ENCODE measurements at places on chromosomes 7 and 10. TPM values are rescaled to one million over a fixed set of nuclear protein-coding genes. Genes with fewer than 3 reads are reported as not detected.

Gene ADGRA1
- total RNA-seq, result 1.1 TPM

Gene C10orf62
- total RNA-seq, result 108 TPM

Gene NEURL1
- 21.9 TPM for total RNA-seq

DNA sequence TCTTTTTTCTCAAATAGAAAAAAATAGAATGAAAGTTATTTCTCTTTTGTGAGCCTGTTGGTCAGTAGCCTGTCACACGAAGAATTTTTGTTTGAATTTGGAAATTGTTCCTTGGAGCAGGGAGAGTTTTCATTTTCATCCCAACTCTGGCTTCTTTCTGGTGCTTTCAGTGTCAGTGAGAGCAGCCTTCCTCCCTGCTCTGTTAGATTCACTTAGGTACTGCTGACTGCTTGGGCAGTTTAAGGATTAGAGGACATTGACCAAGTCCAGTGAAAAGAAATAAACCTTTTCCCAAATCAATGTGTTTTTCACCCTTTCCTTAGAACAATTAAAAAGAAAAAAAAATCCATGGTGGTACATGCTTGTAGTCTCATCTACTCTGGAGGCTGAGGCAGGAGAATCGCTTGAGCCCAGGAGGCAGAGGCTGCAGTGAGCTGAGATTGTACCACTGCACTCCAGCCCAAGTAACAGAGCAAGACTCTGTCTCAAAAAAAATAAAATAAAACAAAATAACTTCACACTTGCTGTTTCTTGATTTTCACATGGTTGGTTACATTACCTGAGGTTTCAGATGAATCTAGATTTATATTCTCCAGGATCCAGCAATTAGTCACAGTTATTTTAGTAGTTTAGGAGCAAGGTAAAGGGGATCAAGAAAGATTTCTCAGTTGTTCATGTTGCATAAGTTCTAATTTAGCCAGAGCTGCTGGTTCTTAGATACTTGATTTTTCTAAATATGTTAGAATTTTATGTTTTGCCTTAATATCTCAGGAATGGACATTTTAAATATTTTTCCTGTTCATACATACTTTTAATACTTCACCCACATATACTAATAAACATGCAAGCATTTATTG, 63.1 kb downstream of the ZNRF2 start:
- DNase-seq, result no peak
- no peak overlapping the region for H3K27ac ChIP-seq
- H3K27me3 ChIP-seq, result no peaks in the 10 kb centered on the region
- H3K36me3 ChIP-seq, result no peaks in the 10 kb centered on the region

- H3K27me3 ChIP-seq, result no peaks in the 10 kb centered on the region
- H3K4me3 ChIP-seq, result no peak overlapping the region
- no peak for DNase-seq
- no peak overlapping the region for H3K27ac ChIP-seq
Measured at GRCh38 chr10:77264107-77264506, 373.5 kb downstream of the KCNMA1 start.

Gene MYO3A
- 8.7 TPM for total RNA-seq

GRCh38 chr7:37921876-37922275, 1.4 kb downstream of the EPDR1 start:
- H3K36me3 ChIP-seq, result no peaks in the 10 kb centered on the region
- H3K27ac ChIP-seq, result no peak overlapping the region
- no peak overlapping the region for H3K4me3 ChIP-seq
- H3K4me1 ChIP-seq, result peaks cover 3% of the 10 kb centered on the region
- H3K27me3 ChIP-seq, result no peaks in the 10 kb centered on the region

Gene CUBN
- total RNA-seq, result 11.0 TPM

DNA sequence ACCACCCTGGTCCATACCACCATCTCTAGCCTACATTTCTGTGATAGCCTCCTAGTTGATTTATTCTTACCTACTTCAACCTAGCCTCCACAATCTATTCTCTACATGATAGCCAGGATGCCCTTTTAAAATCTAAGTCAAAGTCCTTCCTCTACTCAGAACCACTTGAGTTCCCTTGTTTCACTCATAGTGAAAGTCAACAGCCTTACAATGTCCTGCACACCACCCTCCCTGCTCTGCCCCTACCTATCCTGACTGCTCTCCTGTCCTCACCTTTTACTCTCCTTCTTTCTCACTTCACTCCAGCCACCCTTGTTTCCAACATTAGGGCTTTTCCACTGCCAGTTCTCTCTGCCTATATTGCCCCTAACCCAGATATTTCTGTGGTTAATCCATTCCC, 146.7 kb downstream of the GRM3 start:
- no peak for DNase-seq
- H3K36me3 ChIP-seq, result no peaks in the 10 kb centered on the region
- H3K27ac ChIP-seq, result no peak overlapping the region

DNA sequence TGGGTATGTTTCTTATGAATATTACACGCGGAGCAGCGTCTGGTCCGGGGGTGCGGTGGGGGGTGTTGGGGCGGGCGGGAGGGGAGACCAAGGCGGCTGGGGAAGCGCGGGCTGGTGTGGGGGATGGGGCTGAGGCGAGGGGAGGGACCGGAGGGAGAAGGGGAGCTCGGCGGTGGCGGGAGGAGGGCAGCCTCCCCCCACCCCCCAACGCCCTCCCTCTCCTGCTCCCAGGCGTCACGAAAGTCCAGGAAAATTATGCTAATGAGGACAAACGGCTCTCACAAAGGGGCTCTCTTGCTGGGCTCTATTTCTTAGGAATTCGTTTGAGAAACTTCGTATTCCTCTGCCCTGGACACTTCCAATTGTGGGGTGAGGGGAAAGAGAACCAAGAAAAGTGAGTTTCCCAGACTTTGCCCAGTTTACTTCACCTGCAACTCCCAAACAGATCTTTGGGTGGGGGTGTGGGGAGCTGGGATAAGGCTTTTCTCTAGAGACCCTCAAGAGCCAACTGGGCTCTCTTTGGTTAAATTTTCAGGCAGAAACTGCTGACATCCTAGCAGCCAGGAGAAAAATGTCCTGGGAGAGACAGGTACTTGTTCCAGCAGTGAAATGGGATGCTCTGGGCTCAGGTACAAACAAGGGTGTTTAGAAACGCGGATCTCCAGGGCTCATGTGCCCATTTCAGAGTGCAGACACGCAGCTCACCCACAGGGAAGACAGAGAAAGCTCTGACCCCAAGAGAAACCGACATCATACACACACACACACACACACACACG, 11.7 kb upstream of the HOXA2 start:
- H3K27ac ChIP-seq, result no peak overlapping the region
- H3K27me3 ChIP-seq, result no peaks in the 10 kb centered on the region
- DNase-seq, result no peak
- H3K4me1 ChIP-seq, result no peaks in the 10 kb centered on the region

DNA sequence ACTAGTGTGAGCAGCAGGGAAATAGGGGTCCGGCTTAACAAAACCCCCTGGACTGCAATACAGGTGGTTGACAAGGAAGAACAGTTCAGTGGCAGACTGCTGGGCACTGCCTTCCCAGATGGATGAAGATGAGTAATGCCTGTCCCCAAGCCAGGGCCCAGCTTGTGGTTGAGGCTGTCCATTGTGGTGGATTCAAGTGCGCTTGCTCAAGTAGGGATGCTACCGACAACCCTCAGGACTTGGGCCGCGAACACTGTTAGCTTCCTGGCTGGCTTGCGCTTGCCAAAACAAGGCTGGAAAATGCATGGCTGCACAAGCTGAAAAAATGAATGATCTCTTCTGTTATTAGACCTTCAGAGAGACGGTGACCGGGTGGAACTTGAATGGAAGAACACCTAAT, 116.1 kb upstream of the ACBD5 start:
- H3K4me1 ChIP-seq, result no peaks in the 10 kb centered on the region
- no peak for DNase-seq
- H3K4me3 ChIP-seq, result no peak overlapping the region
- no peaks in the 10 kb centered on the region for H3K36me3 ChIP-seq
- H3K27me3 ChIP-seq, result no peaks in the 10 kb centered on the region

Gene POM121C
- total RNA-seq, result 55.5 TPM

DNA sequence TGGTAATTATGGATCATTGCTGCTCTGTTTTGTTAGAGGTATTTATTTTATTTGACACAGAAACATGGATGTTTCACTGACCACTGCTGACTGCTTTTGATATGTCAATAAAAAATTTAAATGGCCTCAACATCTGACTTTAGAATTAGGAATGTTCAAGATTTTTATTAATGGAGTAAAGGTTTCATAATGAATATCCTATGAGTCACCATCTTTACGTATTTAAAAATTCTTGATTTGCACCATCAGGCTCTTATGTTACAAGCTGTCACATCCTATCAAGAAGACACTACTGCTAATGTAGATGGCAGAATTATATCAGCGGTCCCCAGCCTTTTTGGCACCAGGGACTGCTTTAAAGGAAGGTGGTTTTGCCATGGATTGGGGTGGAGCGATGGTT, 578.7 kb upstream of the NRP1 start:
- no peaks in the 10 kb centered on the region for H3K4me1 ChIP-seq
- no peak overlapping the region for H3K4me3 ChIP-seq
- H3K27me3 ChIP-seq, result no peaks in the 10 kb centered on the region
- H3K36me3 ChIP-seq, result no peaks in the 10 kb centered on the region

DNA sequence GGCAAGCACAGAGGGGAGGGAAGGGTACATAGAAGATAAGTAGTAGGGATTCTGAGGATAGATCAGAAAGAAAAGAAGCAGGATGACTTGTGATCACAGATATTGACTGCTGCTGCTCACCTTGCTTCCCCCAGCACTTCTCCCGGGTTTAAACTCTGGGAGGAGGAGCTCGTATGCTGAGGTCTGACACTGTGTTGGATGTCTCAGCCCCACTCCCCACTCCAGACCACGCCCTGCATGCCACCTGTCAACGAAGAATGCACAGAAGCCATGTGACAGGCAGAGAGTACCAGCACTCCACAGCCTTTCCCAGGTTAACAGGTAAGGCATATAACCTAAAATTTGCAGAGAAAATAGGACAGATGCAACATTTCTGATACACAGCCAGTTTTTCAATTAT, 388.9 kb downstream of the TNS3 start:
- no peak overlapping the region for H3K27ac ChIP-seq
- H3K4me3 ChIP-seq, result no peak overlapping the region
- DNase-seq, result no peak
- no peaks in the 10 kb centered on the region for H3K4me1 ChIP-seq

Gene TLL2
- total RNA-seq, result 0.39 TPM

Gene GIMAP4
- 6.2 TPM for total RNA-seq

DNA sequence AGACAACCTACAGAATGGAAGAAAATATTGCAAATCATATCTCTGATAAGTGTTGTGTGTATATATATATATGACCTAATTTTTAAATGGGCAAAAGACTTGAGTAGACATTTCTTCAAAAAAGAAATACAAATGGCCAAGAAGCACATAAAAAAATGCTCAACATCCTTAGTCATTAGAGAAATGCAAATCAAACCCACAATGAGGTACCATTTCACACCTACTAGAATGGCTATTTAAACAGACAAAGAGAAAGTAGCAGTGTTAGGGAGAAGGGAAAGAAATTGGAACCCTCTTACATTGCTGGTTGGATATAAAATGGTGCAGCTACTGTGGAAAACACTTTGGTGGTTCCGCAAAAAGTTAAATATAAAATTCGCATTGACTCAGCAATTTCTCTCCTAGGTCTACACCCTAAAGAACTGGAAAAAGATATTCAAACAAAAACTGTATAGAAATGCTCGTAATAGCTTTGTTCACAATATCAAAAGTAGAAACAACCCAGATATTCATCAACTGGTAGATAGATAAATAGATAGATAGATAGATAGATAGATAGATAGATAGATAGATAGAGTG, 16.3 kb downstream of the ACSL5 start:
- no peaks in the 10 kb centered on the region for H3K27me3 ChIP-seq
- H3K4me1 ChIP-seq, result no peaks in the 10 kb centered on the region
- no peak for DNase-seq
- H3K4me3 ChIP-seq, result no peak overlapping the region
- no peaks in the 10 kb centered on the region for H3K36me3 ChIP-seq

Gene ANKRD1
- total RNA-seq, result not detected
